Stimulated activated CD4-positive, alpha-beta T cell treated with anti-CD3 and anti-CD28 coated beads, Interleukin-15, amount 100 ng/mL, for 48 hours (primary cell): ENCODE measurements at places on chromosomes 7 and 10.

DNA sequence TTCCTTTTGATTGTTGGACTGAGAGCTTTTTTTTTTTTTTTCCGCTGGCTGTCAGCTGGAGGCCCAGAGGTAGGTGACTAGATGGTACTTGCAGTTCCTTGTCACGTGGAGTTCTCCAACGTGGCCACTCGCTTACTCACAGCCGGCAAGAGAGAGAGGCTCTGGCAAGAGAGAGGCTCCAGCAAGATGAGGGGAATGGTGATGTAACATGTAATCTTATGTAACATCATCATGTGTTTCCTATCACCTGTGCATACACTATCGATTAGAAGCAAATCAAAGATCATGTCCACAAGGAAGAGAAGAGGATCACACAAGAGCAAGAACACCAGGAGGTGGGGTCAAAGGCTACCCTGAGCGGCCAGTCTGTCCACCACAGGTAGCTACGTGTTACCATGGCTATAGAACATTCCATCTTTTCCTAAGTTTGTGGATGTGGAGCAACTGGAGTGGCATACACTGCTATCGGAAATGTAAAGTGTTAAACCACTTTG lies 4.0 kb upstream of the BORCS7 start:
- DNase-seq = no peak

DNA sequence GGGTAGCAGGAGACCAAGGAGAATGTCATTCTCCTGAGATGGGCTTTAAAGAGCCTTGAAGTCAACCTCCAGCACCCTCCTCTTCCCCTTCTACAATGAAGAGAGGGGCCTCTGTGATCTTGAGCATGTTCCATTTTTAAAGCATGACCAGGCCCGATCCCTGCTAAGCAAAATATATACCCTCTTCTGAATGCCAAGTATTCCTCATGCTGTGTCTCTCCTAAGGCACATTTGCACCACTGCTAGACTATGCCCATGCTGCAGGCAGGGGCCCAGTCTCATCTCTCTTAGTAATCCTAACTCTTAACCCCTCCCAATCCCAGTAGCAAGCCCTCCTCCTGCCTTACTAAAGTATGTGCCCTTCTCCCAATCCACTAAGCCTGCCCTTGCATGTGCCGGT lies 18.4 kb downstream of the SORBS1 start:
- DNase-seq = no peak

DNA sequence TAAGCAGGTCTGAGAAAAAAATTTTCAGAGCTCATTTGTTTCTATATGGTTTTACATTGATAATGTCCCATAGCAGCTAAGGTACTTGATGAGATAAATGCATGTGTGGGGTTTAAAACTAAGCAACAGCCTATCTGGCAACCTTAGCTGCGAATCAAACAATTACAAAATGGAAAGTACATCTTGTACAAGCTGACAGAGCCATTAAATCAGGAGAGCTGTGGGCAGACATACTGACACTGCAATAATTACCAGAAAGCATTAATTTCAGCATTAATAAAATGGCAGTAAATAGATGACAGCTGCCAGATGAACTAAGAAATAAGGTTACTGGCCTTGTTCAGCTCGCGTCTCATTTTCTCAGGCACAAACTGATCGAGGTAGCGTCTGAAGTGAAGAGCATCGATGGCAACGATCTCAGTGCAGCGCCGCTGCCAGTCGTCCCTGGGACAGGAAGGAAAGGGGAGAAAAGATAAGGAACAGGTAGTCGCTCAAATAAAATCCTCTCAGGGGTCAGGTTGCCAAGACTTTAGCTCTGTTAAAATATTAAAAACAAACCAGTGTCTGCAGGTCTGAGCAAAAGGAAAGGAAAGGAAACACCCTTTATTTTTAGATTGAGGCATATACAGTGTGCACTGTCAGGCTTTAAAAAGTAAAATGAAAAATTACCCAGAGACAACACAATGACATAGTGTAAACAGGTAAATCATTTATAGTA lies 79.7 kb upstream of the OGDHL start:
- DNase-seq = no peak

DNA sequence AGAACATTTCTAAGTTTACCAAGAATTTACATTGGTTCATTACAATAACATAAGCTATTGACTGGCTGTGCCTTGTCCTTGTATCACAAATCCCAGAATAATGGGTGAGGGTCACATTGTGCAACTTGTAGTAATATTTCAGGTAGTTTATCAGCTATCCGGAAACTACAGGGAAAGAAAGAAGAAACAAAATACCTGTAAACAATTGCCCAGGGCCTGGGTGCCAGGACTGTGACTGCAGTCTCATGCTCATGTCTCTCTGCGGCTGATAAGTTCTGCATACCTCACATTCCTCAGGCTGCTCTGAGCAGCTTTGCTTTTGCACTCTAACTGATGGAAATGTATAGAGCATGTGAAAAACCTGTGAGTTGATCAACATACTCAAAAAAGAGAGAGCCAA lies 131.8 kb upstream of the TRIM24 start:
- no peak for DNase-seq
